ENCODE measurements at places on chromosomes 12 and 14. TPM values are rescaled to one million over a fixed set of nuclear protein-coding genes. Genes with fewer than 3 reads are reported as not detected.

DNA sequence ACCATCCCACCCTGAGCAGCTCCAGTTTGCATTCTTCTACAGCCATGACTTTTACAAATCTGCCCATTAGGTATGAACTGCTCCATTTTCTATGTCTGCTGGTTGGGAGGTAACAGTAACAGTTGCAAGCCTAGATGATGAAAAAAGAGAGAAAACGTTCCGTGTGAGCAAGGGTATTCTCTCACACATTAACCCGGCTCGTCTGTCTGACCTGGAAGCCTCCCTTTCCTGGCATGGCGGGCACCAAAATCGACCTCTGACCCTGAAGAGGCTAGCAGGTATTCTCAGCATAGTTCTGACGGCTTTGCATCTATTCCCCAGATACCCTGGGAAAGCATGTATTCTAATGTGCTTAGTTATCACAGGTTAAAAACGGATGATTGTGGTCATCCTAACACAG is 31.8 kb downstream of the APPL2 start:
- H3K27ac ChIP-seq, result no peak overlapping the region
- H3K4me1 ChIP-seq, result peaks cover 4% of the 10 kb centered on the region
- no peak overlapping the region for H3K4me3 ChIP-seq
- no peaks in the 10 kb centered on the region for H3K27me3 ChIP-seq
- H3K36me3 ChIP-seq, result peaks cover 85% of the 10 kb centered on the region

Gene NOVA1
- 3.1 TPM for total RNA-seq

DNA sequence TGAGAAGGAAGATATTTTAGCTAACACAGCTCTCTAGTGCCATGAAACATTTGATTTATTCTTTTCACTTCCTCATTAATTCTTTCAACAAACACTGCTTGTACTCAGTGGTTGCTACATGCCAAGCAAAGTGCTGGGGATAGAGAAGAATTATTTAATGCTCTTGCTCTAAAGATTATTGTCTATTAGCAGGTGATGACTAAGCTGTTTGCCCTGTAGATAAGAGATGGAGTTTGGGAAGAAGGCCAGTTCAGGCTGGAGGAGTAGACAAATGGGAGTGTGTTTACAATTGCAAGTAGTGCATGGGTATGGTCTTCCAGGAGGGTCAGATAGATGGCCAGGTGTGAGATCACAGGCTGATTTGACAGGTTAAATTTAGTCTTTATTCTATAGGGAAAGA is 99.8 kb upstream of the SEL1L start:
- no peak overlapping the region for H3K4me3 ChIP-seq
- no peaks in the 10 kb centered on the region for H3K36me3 ChIP-seq
- H3K27me3 ChIP-seq, result no peaks in the 10 kb centered on the region
- no peak for DNase-seq

Gene CYP27B1
- total RNA-seq, result 0.19 TPM

DNA sequence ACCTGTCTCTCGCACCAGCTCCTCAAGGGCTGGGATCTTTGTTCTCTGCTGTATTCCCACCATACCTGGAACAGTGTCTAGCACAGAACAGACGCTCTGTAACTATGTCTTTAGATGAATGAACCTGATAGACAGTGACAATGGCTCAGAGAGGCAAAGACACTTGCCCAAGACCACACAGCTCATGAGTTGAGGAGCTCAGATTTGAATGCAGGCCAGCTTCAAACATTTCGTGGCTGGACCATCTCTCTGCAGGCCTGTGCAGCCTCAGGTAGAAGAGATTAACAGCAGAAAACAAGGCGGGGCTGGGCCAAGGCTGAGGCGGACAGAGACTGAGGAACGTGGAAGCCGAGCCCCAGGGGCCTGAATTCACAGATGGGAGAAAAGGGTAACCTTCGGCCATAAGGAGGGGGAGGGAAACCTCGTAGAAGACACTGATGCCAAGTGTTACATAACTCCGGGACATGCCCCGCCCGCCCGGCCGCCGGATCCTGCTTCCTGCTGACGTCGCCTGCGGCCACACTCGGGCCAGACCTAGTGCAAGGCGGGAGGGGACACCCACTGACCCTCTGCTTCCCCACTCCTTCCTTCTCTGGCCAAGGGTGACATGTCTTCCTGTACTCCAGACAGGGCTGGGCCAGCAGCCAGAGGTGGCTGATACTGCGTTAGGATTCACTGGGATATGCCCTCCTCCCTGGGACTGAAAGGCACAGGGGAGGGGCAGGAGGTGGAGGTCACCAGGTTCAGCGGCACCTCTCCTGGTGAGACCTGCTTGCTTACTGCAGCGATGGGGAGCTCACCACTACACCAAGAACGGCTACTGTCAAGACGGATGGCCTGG is 86.8 kb downstream of the RFLNA start:
- DNase-seq, result peak; percentile 97
- H3K4me1 ChIP-seq, result peaks cover 78% of the 10 kb centered on the region
- no peaks in the 10 kb centered on the region for H3K27me3 ChIP-seq
- H3K27ac ChIP-seq, result peak overlapping the region; percentile 82
- H3K4me3 ChIP-seq, result no peak overlapping the region
- H3K36me3 ChIP-seq, result peaks cover 58% of the 10 kb centered on the region

DNA sequence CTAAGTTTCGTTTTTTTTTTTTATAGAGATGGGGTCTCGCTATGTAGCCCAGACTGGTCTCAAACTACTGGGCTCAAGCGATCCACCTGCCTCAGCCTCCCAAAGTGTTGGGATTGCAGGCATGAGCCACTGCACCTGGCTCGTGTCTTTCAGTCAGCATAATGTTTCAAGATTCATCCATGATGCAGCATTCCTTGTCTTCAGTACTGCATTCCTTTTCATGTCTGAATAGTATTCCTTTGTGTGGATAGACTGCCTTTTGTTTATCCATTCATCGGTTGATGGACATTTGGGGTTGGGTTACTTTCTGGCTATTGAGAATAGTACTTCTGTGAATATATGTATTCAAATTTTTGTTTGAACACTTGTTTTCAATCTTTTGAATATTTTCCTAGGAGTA is 37.4 kb downstream of the HCAR2 start:
- DNase-seq, result no peak
- no peak overlapping the region for H3K27ac ChIP-seq
- no peaks in the 10 kb centered on the region for H3K27me3 ChIP-seq
- H3K4me3 ChIP-seq, result no peak overlapping the region
- H3K4me1 ChIP-seq, result no peaks in the 10 kb centered on the region
- no peaks in the 10 kb centered on the region for H3K36me3 ChIP-seq

Gene CLEC6A
- total RNA-seq, result not detected

- DNase-seq, result no peak
- no peak overlapping the region for H3K4me3 ChIP-seq
- no peaks in the 10 kb centered on the region for H3K36me3 ChIP-seq
- H3K4me1 ChIP-seq, result no peaks in the 10 kb centered on the region
- no peak overlapping the region for H3K27ac ChIP-seq
Measured at GRCh38 chr14:56137849-56138248, 19.6 kb downstream of the PELI2 start.

- H3K27me3 ChIP-seq, result no peaks in the 10 kb centered on the region
- no peaks in the 10 kb centered on the region for H3K36me3 ChIP-seq
- DNase-seq, result no peak
- no peaks in the 10 kb centered on the region for H3K4me1 ChIP-seq
Measured at GRCh38 chr14:78028471-78028870, 141.7 kb upstream of the NRXN3 start.

DNA sequence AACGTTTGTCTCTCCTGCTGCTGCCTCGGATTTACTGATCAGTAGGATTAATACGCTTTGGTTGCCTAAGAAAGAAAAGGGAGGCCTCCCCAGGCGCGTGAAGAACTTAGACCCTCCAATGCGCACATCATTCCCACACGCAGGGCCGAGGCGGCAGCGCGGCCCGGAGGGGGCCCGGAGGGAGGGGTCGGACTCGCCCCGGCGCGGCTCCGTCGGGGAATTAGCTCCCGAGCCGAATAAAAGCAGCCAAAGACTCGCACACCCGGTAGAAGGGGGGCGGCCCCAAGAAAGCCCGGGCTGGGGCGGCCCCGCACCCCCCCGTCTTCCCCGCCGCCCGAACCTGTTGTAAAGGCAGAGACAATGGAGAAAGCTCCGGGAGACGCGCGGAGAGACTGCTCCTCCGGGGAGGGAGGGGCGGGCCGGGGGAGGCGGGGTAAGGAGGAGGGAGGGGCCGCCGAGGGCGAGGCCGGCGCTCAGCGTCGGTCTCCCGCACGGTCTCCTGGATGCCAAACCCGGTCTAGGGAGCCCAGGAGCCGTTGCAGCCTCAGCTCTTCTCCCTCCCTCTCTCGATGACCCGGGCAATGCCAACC is at the start of gene NELL2:
NELL2 (minus strand) TSS at position 362 of the 590 bp plus-strand sequence. CDS start 446 bp downstream, outside the sequence.
- no peak within 1 kb of the TSS for H3K27ac ChIP-seq
- H3K27me3 ChIP-seq, result no peaks in the 10 kb centered on the region
- peak within 1 kb of the TSS; percentile 53 for H3K4me3 ChIP-seq
- DNase-seq, result no peak
- H3K4me1 ChIP-seq, result no peaks in the 10 kb centered on the region

- no peaks in the 10 kb centered on the region for H3K27me3 ChIP-seq
- H3K27ac ChIP-seq, result no peak overlapping the region
- no peaks in the 10 kb centered on the region for H3K36me3 ChIP-seq
- no peak overlapping the region for H3K4me3 ChIP-seq
Measured at GRCh38 chr12:127675936-127676335, 591.0 kb upstream of the TMEM132C start.

DNA sequence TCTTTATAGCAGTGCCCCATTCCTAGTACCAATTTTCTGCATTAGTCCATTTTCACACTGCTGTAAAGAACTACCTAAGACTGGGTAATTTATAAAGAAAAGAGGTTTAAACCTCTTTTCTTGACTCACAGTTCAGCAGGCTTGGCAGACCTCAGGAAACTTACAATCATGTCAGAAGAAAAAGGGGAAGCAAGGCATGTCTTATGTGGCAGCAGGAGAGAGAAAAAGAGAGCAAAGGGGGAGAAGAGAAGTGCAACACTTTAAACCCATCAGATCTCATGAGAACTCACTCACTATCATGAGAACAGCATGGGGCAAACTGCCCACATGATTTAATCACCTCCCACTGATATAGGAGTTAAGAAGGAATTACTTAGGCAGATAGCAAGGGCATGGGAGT is 101.6 kb upstream of the PLEKHG7 start:
- no peak overlapping the region for H3K27ac ChIP-seq
- H3K4me1 ChIP-seq, result no peaks in the 10 kb centered on the region
- no peak for DNase-seq
- H3K36me3 ChIP-seq, result no peaks in the 10 kb centered on the region
- no peaks in the 10 kb centered on the region for H3K27me3 ChIP-seq

DNA sequence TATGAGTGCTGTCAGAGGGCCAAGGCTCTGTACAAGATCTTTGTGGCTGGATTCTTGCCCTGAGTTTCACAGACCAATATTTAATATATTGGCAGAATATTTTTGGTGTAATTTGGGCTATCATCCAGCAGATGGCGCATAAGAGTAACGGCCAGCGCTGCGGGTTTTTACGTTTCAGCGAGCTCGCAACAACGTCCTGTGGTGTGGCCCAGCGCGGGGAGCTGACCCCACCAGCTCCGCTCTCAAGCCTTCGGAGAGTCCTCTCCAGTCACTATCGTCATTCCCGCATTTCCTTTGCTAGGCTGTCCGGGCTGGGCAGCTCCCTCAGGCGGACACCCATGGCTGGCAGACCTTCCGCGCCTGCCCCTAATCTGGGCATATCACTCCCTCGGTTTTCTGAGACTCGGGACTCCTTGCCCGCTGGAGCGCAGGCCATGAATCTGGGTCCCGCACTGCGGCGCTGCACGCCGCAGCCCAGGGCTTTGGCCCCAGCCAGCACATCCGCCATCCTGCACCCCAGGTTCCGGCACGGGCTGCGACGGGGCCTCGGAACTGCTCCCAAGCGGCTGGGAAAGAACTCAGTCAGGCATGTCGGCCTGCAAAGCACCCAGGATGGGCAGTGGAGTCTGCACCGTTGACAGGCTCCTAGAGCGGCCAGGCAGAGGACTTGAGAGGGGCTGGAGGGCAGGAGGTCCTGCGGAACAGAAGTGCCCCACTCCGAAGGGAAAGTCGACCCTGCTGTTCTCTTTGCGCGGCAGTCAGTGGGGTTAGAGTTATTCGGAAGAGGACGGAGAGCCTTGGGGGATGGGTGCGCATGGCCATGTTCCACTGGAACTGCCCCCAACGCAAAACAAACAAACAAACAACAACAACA is 18.4 kb downstream of the OLR1 start:
- no peaks in the 10 kb centered on the region for H3K36me3 ChIP-seq
- H3K4me1 ChIP-seq, result peaks cover 5% of the 10 kb centered on the region
- H3K4me3 ChIP-seq, result peak overlapping the region; percentile 72
- peak overlapping the region; percentile 48 for H3K27ac ChIP-seq
- DNase-seq, result peak; percentile 71

DNA sequence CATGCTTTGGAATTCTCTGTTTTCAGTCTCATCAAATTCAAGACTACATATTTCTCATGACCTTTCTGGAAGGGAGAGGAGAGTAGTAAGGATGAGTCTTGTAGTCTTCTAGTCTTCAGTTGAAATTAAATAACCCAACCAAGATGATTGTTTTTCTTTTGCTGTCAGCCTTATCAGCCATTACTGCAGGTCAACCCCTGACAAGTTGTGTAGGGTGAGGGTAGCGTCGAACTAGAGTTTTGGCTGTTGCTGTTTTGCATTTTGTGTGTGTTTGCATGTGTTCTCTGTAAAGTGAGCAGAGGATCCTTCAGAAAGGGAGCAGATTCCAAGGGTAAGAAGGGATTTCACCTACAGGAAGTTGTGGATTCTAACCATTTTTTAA is 28.4 kb downstream of the DIP2B start:
- DNase-seq, result no peak
- no peaks in the 10 kb centered on the region for H3K4me1 ChIP-seq
- no peak overlapping the region for H3K27ac ChIP-seq
- H3K36me3 ChIP-seq, result no peaks in the 10 kb centered on the region

- H3K4me1 ChIP-seq, result no peaks in the 10 kb centered on the region
- DNase-seq, result no peak
- peak overlapping the region; percentile 56 for H3K27ac ChIP-seq
- H3K27me3 ChIP-seq, result no peaks in the 10 kb centered on the region
- H3K36me3 ChIP-seq, result no peaks in the 10 kb centered on the region
Measured at GRCh38 chr12:1318327-1319031, 275.9 kb downstream of the FBXL14 start.

DNA sequence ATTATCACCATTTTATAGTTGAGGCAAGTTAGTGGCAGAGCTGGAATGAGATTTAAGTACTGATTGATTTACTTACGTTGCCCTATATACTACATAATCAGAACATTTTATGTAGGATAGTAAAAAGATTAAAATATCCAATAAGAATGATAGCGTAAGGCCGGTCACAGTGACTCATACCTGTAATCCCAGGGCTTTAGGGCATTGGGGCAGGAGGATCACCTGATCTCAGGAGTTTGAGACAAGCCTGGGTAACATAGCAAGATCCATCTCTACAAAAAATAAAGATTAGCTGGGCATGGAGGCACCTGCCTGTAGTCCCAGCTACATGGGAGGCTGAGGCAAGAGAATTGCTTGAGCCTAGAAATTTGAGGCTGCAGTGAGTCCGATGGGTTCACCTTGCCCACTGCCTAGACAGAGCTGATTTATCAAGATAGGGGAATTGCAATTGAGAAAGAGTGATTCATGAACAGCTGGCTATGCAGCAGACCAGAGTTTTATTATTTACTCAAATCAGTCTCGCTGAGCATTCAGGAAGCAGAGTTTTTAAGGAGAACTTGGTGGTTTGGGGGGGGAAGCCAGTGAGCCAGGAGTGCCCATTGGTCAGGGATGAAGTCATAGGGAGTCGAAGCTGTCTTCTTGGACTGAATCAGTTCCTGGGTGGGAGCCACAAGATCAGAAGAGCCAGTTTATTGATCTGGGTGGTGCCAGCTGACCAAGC is 24.7 kb upstream of the SGPP1 start:
- no peaks in the 10 kb centered on the region for H3K36me3 ChIP-seq
- no peaks in the 10 kb centered on the region for H3K4me1 ChIP-seq
- H3K27ac ChIP-seq, result no peak overlapping the region
- no peaks in the 10 kb centered on the region for H3K27me3 ChIP-seq
- no peak overlapping the region for H3K4me3 ChIP-seq

Gene STAC3
- total RNA-seq, result 0.89 TPM

- H3K4me3 ChIP-seq, result peak overlapping the region; percentile 55
- no peaks in the 10 kb centered on the region for H3K27me3 ChIP-seq
- H3K36me3 ChIP-seq, result no peaks in the 10 kb centered on the region
- H3K4me1 ChIP-seq, result peaks cover 49% of the 10 kb centered on the region
- H3K27ac ChIP-seq, result peak overlapping the region; percentile 65
Measured at GRCh38 chr12:132490422-132491137, 629 bp downstream of the FBRSL1 start.
